Activated T-cell treated with anti-CD3 and anti-CD28 coated beads for 1 hour (primary cell): ENCODE measurements at places on chromosomes 16 and 17.

- no peak for DNase-seq
These were observed 1.7 kb downstream of the MAP3K3 start for GRCh38 chr17:63623786-63624530.

DNA sequence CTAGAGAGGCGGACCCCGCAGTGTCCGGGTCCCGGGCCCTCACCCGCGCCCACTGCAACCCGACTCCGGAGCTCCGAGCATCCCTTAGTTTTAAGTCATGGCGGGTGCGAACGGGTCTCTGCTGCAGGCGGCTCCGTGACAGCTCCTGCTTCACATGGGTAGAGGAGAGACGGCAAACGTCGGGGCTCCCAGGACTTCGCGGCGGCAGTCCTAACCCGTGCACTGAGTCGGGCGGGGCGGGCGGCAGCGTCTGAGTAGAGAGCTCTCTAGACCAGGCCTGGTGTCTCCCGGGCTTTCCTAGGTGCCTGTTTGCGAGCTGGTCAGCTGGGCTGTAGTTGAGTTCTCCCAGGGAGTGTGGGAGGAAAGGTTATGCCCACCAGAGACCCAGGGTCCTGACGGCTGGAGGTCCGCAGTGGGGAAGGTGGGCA, 345 bp downstream of the TSC2 start:
- DNase-seq, result no peak

DNA sequence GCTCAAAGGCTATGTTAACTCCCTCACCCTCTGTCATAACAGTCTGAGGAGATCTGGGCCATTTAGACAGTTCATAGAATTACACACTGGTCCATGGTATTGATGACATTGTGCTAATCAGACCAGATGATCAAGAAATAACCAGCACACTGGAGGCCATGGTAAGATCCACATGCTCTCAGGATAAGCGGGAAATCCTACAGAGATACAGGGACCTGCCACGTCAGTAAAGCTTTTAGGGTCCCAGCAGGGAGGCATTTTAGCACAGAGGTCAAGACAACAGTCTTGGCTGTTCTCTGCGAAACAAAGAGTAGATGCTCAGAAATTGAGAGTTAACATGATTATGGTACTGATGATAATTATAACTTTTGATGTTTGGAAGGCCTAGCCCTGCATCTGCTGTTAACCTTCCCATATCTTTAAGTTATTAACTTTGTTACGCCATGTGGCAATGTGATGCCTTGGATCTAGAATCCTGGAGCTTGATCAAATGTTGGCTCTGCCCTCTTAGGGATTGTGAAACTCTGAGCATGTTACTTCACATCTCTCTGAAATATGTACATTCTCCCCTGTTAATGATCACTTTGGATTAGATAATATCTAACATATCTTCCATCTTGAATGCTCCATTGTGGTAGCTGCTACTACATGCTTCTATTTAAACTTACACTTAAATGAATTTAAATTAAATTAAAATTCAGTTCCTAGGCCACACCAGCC, 172.0 kb upstream of the SOX9 start:
- DNase-seq, result no peak

DNA sequence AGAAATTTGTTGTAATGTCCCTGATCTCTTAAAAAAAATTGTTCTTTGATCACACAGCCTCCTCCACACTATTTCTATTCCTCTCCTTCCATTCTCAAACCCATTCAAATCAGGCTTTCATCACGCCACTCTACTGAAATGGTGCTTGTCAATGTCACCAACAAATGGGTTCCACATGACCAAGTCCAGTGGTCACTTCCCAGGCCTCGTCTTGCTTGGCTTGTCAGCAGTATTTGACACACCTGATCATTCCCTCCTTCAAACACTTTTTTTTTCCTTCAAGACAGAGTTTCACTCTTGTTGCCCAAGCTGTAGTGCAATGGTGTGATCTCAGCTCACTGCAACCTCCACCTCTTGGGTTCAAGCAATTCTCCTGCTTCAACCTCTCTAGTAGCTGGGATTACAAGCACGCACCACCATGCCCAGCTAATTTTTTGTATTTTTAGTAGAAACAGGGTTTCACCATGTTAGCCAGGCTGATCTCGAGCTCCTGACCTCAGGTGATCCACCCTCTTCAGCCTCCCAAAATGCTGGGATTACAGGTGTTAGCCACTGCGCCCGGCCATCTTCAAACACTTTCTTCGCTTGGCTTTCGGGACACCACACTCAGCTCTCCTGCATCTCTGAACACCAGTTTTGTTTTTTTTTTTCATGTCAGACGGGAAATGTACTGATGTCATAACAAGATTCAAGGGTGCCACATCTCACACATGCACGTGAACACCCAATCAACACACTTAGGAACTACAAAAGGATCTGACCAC, 18.3 kb downstream of the NQO1 start:
- no peak for DNase-seq

DNA sequence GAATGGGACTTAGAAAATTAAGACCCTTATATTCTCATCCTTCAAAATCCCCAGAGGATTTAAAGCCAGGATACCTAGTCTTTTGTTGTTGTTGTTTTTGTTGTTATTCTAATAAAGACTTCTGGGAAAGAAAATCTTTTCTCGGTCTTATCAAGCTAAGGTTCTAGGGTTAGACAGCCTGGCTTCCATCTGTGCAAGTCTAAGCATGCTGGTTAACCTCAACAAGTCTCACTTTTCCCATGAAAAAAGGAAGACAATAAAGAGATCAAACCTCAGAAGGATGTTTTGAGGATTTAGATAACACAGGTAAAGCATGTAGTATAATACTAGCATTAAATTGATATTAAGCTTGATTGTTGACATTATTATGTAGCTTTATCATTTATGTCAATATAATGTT, 486.4 kb upstream of the SOX9 start:
- DNase-seq, result no peak

DNA sequence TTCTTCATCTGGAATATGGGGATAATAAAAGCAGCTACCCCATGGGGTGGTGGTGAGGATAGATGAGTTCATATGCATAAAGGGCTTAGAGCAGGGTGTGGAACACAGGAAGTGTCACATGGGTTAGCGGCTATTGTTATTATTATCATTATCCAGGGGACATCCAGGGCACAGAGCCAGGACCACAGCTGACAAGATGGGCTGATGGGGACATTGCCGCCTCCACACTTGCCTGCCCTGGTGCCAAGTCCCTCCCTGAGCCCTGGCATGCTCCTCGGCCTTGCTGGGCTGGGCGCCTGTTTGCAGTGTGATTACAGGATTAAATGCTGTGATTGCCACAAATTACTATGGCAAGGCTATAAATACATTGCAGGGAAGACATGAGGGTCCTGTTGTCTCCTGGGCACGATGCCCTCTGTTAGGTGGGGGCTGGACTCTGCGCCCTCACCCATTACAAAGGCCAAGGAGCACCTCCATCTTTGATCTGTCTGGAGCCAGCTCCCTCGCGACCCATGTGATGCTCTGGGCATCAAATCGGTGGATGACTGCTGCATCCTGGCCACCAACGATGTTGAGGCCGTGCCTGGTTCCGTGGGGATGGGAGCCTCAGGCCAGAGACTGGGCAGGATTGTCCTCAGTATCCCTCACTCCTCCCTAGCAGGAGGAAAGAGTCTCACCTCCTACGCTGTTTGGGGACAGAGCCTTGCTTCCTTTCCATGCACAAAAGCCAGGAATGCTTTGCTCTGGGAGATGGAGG, 43.2 kb downstream of the PIMREG start:
- no peak for DNase-seq

DNA sequence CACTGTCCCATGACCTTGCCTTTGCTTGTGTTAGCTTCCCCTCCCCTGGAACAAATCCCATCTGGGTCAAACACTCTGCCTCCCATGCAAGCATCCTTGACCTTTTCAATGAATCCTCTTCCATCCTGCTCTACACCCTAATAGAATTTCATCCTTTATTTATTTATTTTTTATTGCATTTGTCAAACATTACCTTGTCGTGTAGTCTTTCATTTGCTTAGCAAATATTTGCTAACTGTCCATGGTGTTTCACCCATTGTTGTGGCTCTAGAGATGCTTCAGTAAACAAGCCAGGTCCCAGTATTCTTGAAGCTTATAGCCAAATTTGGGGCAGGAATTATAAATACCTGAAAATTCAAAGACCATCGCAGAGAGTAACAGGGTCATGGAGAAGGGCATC, 51.0 kb upstream of the MRTFB start:
- no peak for DNase-seq

DNA sequence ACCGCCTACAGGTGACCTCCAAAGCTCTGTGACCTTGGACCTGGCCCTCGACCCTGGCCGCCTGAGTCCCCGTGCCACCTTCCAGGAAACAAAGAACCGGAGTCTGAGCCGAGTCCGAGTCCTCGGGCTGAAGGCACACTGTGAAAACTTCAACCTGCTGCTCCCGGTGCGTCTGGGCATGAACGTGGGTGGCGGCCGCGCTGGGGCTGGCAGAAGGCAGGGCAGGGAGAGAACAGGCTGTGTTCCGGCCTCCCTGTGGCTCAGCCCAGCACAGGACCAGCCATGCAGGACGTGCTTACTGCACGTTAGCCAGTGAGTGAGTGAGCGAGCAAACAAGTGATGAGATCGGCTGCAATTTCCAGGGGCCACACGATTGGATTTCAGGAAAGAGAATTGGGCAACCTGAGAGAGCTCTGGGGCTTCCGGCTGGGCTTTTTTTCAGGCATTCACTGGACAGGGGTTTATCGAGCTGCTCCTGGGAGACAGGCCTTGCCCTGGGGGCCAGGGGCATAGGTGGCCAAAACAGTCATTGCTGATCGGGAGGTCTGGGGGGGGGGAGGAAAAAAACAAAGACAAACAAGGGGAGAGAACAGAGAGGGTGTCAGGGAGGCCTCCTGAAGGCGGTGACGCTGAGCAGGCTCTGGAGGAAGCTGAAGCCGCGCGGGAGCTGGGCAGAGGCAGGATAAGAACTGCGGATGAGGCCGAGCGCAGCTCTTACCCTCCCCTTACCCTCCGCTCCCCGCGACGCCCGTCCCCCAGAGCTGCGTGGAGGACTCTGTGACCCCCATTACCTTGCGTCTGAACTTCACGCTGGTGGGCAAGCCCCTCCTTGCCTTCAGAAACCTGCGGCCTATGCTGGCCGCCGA, 16.9 kb downstream of the ITGAX start:
- DNase-seq, result no peak

- no peak for DNase-seq
These were observed 150.7 kb downstream of the SOCS1 start for GRCh38 chr16:11105038-11105903.

- DNase-seq, result no peak
These were observed 8.6 kb downstream of the COG1 start for GRCh38 chr17:73201215-73202069.
